ENCODE measurements at places on chromosomes 4 and X.

- peak; percentile 73 for DNase-seq
Measured at GRCh38 chrX:150692831-150693724, at the start of gene MTMR1. TSS of gene MTMR1 (plus strand) at chrX:150693396. CDS start at chrX:150693531, 135 bp downstream.

DNA sequence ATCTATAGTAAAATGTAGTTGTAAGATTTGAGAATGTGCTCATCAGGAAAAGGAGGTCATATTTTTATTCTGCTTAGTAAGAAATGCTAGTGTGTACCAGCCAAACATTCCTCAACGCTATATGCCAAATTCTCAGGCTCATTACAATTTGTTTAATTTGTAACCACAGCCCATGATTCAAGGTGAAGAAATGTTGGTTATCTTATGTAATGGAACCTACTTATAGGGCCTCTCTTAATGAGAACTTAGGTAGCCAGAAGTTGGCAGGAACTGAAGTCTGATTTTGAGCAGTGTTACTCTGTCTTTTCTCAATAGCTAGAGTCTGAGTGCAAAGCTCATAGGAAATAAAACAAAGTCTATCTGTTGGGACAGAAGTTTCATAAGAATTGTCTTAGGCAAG, 595.0 kb downstream of the GLUD2 start:
- DNase-seq: no peak

DNA sequence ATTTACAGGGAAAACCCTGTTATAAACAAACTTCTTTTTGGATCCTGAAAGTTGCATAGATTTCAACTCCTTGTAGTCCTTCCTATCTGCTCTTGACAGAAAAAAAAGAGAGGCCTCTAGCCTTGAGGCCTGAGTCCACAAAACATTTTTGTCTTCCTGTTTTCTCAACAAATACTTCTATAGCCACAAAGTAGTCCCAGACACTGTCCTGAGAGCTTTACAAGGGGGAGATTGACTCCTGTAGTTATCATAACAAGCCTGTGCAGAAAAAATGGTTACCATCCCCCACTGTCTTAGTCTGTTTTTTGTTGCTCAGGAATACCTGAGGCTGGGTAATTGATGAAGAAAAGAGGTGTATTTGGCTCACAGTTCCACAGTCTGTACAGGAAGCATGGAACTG, 35.2 kb downstream of the PCDH7 start:
- no peak for DNase-seq

DNA sequence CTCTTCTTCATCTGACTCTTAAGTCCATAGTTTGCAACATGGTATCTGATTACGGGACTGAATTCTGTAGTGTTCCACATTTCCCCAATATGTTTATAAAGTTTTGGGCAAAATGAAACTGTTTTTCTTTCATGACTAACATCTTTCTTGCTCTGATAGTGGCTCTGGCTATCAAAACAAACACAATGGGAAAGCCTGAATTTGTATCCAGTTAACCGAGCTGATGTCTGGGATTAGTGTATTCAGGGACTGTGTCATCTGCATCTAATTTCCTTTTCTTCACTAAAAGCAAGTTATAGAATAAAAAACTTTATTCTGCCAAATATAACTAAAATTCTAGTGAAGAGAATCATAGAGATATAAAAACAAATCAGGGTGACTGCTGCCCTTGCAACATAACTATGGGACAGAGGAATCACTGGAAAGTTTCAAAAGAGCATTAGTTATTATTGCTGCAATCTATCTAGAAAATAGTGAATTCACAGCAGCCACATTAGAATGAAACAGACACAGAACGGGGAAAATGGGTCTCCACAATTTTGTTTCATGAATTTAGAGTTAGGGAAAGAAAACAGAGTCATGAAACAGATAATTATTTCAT, 61.3 kb downstream of the ANTXR2 start:
- DNase-seq: no peak

DNA sequence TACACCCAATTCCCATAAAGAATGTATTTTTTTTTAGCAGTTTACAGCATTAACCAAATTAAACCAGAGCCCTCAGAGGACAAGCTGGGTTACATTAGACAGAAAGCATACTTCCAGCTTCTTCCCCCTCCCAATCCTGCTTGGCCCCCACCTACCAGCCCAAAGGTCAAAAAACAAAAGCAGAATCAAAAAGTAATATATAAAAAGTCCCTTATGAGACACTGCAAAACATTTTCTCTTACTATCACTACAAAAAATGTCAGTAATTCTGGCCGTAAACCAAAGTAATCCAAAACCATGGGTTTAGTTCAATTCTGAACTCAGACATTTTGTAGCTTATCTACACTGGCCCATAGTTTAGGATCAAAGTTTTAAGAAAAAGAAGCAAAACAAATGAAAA, 38.0 kb downstream of the APBB2 start:
- no peak for DNase-seq

DNA sequence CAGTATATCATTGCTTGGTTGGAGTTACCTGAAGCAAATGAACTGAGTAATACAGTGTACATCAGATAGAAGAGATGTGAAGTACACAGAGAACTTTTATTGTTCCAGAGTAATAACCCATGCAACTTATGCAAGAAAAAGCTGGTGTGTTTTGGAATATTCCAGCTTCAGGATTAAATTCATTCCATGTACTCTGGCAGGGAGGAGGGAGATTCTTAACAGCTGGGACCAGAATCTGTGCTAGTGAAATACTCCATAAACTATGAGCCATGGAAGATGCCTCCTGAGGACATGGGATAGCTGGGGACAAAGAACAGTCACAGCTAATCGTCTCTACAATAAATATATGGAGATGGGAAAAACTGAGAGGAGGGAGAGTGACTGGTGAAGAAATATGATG, 101.6 kb upstream of the OTUD4 start:
- DNase-seq: no peak

DNA sequence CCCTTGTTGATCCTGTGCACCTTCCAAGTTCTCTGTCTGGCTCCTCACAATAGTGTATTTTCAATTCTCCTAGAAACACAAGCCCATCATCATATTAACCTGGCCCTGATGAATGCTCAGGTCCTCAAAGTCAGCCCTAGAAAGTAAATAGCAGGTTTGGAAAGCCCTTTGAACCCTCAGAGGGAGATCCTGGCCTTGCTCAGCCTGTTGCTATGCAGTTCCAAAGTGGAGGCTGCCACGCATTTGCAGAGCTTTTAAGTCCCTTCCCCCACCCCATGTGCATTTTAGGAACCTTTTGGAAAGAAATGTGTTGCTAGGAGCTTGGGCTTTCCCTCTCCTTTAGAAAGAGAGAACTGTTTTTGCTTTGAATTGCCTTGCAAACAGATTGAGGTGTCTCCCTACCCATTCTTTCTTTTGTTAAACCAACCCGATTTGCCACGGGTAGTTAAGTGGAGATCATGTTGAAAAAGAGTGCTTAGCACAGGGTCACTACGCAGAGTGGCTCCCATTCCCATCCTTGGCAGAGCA, 12.2 kb downstream of the MAMLD1 start:
- DNase-seq: no peak

- peak; percentile 49 for DNase-seq
Measured at GRCh38 chrX:68894513-68895340, 65.9 kb downstream of the EFNB1 start.

DNA sequence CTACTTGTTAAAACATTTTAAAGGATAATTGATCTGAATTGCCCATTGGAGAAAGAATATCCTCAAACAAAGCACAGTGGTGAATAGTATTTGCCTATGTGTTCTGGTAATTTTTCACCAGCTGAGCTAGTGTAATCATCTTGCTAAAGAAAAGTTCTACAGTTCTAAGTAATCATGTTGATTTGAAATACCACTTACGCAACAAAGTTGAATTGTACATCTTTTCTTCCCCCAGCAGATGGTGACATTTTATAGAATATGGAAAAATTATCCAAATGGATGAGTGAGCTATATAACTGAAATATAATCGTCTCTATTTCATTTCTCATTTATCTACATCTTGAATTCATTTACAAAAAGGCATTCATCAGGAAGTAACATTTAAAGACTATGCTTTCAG, 9.7 kb upstream of the ZNF674 start:
- DNase-seq: no peak

GRCh38 chr4:137310166-137310565, 222.1 kb downstream of the PCDH18 start:
- no peak for DNase-seq

DNA sequence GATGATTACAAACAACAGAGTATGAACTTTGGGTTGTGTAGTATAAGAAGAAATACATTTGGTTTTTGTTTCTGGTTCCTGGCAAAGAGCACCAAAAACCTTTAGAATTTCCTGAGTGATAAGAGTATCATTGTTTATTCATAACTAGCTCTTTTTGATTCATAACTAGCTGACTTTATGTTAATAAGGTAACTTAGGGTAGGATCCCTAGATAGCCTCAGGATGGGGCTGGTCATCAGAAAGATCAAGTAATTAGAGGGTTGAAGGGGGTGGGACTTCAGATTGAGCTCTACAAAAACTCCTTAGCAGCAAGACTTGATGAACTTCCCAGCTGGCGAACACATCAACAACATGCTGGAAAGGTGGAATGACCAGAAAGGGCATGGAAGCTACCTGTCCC, 166.5 kb downstream of the SCFD2 start:
- DNase-seq: no peak

DNA sequence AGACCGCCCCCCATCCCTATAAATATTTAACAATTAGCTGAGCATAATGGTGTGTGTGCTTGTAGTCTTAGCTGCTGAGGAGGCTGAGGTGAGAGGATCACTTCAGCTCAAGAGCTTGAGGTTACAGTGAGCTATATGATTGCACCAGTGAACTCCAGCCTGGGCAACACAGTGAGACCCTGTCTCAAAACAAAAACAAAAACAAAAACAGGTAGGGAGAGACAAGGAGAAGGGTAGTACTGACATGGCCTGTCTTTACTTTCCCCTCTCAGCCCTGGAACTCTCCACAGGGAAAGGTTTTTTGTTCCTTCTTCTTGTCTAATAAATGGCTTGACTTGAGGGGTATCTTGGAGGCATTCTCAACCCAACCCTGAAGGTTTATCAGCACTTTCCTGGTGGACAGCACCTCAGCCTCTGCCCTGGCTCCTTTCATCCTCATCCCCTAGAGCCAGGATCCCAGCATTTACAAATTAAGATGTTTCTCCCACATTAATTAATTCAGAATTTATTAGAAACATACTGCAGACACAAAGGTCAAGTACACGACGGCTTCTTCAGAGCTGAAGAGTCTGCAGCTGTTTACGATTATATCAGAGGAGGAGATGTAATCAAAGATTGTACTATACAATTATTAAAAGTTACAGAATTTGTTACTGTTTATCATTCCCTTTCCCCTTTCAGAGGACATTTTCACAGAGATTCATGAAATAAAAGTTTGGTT, 131.8 kb downstream of the AFF1 start:
- no peak for DNase-seq

GRCh38 chr4:171889681-171890080, 76.5 kb downstream of the GALNTL6 start:
- no peak for DNase-seq

GRCh38 chr4:95857761-95858160, 17.9 kb downstream of the PDHA2 start:
- no peak for DNase-seq

DNA sequence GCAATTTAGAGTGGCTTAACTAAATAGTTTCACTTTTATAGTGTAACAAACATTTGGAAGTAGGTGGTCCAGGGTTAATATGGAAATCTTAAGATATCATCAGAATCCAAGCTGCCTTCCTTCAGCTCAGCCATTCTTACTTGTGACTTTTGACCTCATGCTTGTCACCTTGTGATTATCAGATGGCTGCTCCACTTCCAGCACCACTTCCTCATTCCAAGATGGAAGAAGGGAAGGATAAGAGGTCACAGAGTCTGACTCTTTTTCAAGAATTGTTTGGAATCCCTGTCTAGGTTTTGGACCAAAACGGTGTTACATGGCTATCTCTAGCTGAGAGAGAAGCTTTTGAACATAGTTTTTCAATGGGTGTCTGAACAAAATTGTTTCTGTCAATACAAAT, 39.9 kb downstream of the MTTP start:
- no peak for DNase-seq

DNA sequence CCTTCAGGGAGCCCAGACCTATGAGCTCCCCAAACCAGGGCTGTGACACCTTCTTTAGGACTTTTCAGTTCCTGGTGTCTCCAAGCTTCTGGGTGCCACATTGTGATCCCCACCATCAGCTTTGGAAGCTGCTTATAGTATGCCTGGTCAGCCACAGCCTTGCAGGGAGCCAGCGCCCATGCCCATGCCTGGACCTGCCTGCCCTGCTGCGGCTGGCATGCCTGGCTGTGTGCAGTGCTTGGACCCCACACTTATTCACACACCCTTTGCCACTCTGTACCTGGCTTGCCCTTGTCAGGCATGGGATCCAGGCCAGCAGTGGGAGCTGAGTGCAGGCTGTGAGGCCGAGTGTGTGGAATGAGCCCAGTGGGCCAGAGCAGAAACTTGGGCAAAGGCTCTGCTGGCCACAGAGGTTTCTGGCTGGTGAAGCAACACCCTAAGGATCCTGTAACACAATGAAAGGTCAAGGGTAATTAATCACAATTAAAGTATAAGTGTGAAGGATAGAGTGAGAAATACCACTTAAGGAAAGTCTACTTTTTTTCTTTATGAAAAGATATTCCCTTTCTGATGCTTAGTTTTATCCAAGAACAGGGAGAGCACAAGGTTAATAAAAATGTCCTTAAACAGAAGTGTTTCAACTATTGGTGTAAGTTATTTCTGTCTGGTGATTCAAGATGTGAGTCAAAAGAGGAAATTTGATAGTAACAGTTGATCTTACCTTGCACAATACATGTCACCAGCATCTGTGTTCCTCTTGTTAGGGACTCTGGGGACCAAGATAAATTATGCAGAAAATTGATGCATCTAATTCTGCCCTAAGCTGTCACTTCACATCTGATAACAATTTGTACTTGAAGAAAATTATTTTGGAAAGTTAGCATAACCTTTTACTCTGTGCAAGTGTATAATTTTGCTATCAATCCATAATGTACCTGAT, 161.8 kb downstream of the FAM47A start:
- DNase-seq: no peak

DNA sequence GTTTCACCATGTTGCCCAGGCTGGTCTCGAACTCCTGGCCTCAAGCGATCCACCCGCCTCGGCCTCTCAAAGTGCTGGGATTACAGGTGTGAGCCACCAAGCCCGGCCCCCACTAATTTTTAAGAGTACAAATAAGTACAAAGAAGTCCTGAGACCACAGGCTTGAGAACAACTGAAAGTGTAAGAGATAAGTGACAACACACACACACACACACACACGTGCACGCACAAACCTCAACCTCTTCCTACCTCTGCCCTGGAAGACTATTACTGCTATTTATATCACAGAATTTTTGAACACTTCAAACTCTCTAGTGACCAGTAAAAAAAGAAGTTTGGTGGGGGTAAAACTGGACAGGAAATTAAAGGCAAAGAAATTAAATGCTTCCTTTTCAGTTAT, 7.5 kb downstream of the KLHL15 start:
- DNase-seq: no peak
